ENCODE measurements at places on chromosomes 4 and X.

GRCh38 chr4:71558248-71558647, 219.4 kb downstream of the SLC4A4 start:
- no peak for DNase-seq

DNA sequence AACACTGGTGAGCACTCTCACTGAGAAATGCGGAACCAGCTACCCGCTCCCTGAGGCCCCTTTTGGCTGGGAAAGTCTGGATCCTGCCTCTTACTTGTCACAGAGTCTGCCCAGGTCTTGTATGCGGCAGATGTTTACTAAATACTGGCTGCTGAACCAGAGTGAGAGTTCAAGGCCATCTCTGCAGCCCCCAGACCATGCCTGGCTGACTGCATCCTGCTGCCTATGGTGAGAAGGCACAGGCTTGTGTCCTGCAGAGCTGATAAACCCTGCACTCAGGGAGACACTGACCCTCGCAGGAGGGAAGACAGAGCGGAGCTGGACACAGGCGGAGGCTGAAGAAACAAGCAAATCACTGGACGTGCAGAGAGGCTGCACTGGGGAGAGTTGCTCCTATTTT, 46.5 kb downstream of the JAKMIP1 start:
- no peak for DNase-seq

DNA sequence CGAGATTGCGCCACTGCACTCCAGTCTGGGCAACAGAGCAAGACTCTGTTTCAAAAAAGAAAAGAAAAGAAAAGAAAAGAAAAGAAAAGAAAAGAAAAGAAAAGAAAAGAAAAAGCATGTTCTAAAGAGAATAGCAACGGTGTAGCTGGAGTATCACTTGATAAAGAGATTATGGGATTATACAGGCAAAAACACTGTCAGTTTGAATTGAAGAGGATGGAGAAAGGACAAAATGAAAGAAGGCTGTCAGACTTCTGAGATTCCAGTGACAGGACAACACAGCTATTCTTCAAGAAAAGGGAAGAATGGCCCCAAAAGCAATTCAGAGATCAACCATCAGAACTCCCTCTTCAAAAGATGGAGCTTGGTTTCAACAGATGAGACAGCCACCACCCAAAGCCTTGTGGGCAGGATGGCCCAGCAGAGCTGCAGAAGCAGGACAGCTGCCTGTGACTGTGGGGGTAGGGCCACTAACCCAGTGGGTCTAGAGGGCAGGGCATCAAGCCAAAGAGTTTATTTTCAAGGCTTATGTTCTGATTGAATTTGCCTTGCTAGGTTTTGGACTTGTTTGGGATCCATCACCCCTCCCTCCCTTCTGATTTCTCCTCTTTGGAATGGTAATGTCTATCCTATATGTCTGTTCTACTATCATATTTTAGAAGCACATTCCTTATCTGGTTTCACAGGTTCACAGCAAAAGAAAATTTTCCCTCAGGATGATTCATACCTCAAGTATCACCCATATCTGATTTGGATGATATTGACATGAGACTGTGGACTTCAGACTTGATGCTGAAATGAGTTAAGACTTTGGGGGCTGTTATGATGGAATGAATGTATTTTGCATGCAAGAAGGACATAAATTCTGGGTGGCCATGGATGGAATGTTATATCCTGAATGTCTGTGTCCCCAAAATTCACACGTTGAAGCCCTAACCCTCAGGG, 17.5 kb downstream of the RFC1 start:
- DNase-seq = no peak

- no peak for DNase-seq
Measured at GRCh38 chrX:40172401-40173142, 74.8 kb upstream of the BCOR start.

GRCh38 chr4:120801137-120801758, 121.3 kb downstream of the PRDM5 start:
- DNase-seq = no peak

DNA sequence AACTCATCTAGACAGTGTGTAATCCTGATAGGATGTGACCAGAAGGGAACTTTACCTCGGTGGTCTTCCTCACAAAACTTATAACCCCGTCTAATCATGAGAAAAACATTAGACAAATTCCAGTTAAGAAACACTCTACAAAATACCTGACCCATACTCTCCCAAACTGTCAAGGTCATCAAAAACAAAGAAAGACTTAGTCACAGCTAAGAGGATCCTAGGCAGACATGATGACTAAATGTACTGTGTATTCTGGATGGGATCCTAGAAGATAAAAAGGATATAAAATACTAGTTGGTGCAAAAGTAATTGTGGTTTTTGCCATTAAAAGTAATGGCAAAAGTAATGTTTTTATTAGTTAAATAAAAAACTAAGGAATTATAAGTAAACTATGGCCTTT, 81.6 kb downstream of the DTHD1 start:
- DNase-seq = no peak

DNA sequence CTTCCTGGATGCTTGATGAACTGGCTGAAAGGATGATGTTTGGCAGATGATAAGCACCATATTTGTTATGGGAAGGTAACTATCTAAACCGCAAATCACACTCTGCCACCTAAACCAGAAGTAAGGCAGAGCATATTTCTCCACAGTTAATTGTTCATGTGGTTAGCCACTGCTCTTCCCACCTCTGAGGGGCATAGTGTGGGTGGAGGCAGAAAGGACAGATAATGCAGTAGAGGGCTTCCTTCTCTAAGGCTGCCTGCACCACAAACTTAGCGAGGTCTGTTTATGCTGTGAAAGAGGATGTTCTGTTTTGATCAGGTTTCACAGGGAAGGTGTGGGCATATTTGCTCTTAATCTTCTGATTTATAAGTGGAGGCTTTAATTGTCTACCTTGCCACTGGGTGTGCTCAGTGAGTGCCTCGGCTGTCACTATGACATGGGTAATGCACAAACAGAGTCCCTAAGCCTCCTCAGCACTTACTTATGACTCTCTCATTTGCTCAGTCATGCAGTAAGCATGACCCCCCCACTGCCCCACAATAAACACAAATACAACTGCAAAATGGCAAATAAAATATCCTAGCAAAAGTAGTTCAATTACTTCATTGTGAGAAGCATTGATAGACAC, 401.0 kb downstream of the TMA16 start:
- no peak for DNase-seq

DNA sequence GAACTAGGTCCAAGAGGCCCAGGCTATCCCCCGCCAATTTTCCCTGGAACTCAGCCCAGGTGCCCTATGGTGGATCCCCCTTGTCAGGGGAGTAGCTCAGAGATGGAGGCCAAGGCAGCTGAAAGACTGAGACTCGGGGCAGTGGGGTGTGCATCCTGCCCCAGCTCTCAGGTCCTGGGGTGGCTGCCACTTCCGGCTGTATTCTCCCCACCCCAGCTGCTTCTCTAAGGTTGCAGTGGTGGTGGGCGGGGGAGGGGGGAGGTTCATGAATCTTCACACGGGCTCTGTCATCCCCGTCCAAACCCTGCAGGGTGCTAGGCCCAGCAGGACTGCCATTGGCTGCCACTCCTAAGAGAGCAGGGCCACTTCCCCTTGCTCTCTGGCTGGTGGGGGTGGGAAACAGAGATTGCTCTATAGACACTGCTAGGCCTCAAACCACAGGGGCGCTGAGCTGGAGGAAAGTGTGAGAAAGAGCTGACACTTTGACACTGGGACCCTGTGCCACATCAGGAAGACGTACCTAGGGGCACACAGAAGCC, 1.5 kb downstream of the SASH3 start:
- no peak for DNase-seq

DNA sequence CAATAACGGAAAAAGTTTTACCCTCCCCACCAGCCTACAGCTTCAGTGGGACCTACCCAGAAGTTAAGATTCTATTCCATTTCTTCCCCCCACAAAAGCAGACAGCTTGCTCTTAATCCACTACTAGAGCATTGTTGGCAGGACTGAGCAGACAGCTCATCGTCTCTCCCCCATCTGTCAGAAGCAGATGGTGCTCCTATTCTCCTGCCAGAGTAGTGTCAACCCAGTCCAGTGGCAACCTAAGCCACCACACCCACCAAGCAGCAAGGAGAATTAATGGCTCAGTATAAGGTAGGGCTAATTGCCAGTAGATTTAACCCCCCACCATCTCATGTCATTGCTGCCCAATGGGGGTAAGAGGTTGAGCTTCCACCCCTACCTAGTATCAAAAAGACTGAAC, 62.0 kb downstream of the AWAT2 start:
- no peak for DNase-seq

- no peak for DNase-seq
Measured at GRCh38 chrX:16842684-16843083, 27.5 kb downstream of the RBBP7 start.

- no peak for DNase-seq
Measured at GRCh38 chrX:51407520-51408409, 75.1 kb downstream of the NUDT10 start.

GRCh38 chrX:119790977-119791436, 423 bp downstream of the RPL39 start:
- peak; percentile 6 for DNase-seq

GRCh38 chrX:153637121-153638040, 9.6 kb upstream of the DUSP9 start:
- DNase-seq = no peak

GRCh38 chrX:64739792-64740378, 236.4 kb downstream of the ZC4H2 start:
- no peak for DNase-seq

- no peak for DNase-seq
Measured at GRCh38 chr4:213971-214370, 89.7 kb downstream of the ZNF718 start.

DNA sequence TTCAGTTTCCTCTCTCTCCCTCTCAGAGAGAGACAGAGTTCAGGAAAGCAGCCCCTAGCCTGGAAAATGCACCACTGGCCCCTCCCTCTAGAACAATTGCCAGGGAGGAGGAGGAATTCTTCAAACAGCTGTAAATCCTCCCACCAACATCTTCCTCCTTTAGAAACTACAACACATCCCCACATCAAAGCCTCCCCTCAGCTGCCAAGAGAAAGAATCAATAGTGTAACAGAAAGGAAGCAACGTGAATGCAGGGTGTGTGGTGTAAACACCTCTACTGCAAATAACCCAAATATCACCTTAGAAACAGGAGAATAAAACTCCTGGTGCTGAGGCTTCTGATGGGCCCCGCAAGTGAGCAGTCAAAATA, 249.9 kb upstream of the GATB start:
- DNase-seq = no peak

GRCh38 chr4:176270669-176271068, 1.6 kb upstream of the ASB5 start:
- DNase-seq = no peak

- DNase-seq = no peak
Measured at GRCh38 chr4:183658362-183659028, 490 bp downstream of the RWDD4 start.

- no peak for DNase-seq
Measured at GRCh38 chrX:357693-358471, 28.8 kb downstream of the PPP2R3B start.

DNA sequence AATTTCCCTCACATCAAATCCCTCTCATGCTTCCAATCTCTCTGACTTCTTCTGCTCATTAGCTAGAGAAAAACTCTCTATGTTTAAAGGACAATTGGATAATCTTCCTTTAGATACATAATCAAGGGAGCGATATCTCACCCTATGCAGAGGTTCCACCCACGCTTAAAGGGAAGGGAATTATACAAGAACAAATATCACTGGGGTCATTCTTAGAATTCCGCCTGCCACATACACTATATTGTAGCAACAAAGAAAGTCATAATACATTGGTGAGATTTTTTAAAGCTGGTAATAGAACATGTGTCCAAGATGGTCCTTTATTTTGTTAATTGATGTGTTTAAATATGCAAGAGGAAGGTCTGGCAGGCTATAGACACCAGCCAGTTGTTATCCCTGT, 31.5 kb downstream of the NKX6-1 start:
- no peak for DNase-seq

DNA sequence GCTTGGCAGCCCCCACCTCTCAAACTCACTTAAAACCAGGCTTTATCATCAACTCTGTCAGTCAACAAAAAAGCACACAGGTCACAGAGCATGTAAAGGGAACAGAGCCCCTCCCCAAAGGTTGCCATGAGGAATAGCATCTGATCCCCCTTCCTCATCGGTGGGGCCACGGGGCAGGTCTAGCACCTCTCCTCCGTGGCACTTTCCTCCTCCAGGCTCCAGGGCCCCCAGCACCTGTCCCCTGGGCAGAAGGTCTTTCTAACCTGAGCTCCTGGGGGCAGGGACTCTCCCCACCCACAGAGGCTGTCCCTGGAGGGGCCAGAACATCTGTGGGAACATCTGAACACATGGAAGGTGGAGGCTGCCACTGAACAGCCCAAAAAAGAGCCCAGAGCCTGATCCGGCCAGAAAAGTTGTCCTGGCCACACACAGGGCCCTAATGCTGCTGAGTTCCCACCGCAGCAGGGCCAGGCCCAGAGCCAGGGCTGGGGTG, 65.7 kb downstream of the ZFYVE28 start:
- DNase-seq = no peak

GRCh38 chrX:96455078-96455477, 229.6 kb upstream of the DIAPH2 start:
- DNase-seq = no peak

GRCh38 chrX:39728025-39728424, 369.7 kb downstream of the BCOR start:
- no peak for DNase-seq

DNA sequence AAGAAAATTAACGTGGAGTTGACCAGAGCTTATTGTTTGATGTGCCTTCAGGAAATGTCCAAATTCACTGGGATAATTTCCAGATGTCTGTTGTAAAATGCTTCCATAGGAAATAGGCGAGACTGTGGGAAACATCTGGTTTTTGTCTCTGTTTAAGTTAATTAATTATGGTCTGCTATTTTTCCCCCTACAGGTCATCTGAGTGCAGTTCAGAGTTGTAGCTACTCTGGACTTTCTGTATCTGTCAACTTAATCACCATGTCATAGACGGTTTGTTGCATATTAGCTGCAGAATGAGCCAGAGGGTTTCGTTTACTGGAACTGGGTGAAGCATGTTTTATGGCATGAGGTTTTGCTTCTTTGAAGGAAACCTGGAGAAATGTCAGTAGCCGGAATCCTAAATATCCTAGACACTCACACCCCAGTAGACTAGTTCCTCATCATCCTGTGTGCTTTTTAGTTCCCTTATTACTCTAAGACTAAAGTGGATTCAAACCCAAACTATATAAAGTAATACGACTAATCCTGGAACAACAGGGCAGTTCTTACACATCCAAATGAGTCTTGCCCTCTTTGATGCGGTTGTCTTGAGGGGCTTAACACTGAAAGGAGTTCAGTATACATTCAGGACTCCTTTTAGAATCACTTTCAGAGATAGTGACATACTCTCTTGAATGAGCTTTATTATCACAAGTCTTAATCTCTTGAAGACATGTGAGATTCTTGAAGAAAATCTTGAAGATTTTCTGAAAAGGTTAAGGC, 62.5 kb downstream of the PPEF1 start:
- DNase-seq = no peak

DNA sequence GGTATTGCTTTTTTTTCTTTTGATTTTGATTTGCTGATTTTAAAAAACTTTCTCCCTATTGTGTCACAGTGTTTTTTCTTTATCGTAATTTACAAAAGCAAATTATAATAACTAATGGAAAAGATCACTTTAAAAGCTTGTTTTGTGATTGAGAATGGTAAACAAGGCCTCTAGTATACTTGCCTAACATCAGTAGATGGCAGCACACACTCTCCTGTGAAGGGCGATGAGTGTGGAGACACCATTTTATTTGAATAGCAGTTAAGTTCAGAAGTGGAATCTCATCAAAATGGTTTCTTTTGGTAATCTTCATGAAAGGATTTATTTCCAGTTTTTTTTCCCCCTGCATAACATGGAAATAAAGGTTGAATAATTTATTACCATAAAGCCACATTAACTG, 72.3 kb downstream of the PAK3 start:
- no peak for DNase-seq

- DNase-seq = no peak
Measured at GRCh38 chrX:17923546-17923945, 62.4 kb upstream of the RAI2 start.

- DNase-seq = no peak
Measured at GRCh38 chr4:68119921-68120320, 9.7 kb downstream of the TMPRSS11F start.

Measured in hippocampal formation (tissue), 2 donors.